KG1 (cell line): ENCODE measurements at places on chromosomes 6 and 20.

DNA sequence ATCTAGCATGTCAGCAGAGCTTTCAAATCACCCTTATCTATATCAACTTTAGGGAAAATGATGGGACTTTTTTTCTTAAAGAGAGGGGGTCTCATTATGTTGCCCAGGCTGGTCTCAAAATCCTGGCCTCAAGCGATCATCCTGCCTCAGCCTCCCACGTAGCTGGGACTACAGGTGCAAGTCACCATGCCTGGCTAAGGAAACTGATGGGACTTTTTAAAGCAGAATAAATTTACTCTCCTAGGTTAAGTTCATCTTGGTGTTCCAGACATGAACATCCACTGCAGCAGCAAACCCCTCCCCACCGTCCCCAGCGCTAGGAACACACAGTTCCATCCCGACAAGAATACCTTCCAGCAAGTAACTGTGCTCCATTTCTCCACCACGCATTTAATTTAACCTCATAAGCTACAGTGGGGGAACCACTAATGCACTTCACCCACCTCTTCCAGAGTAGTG, 64.9 kb downstream of the SLC23A2 start:
- no peak for DNase-seq

- no peak for DNase-seq
Measured at GRCh38 chr20:11143481-11143880, 469.7 kb upstream of the JAG1 start.

DNA sequence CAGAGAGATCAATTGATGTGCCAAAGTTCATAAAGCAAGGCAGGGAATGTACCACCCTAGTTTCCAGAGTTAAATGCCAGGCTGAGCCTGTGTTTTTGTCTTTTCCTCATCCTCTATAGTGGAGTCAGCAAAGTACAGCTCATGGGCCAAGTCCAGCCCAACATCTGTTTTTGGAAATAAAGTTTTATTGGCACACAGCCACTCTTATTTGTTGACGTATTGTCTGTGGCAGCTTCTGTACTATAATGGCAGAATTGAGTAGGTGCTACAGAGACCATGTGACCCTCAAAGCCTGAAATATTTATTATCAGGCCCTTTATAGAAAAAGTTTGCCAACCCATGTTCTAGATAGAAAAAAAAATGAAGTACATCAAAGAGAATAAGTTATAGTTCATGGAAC, 187.0 kb downstream of the TSHZ2 start:
- DNase-seq: no peak

- DNase-seq: no peak
Measured at GRCh38 chr20:3309226-3309625, 70.2 kb upstream of the SLC4A11 start.

DNA sequence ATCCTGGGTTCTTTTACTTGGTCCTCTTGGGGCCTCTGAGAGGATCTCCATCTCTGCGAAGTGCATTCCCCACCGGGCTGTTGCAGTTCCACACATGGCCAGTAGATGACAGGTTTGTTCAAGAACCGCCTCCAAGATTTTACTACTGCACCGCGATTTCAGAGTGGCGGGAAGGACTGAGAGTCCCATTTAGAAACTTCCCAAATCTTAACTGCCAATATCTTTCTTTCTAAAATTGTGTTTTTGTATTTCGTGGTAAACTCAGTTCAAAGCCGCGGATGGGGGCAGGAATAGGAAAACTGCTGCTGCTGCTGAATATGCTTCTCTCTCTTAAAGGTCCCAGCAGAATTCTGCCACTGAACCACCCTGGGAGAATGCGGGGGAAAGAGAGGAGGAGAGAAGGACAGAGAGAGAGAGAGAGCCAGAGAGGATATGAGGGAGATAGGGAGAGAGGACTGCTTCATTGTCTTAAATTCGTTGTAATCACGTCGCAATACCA, 8.6 kb upstream of the BTNL2 start:
- DNase-seq: peak; percentile 76
